ENCODE measurements at places on chromosomes 4 and X. TPM values are rescaled to one million over a fixed set of nuclear protein-coding genes. Genes with fewer than 3 reads are reported as not detected.

NR0B1 gene
- 0.88 TPM for total RNA-seq

NR3C2 gene
- total RNA-seq = 5.3 TPM

CENPE gene
- total RNA-seq = 3.6 TPM

SLC6A14 gene
- total RNA-seq = not detected

NXF2 gene
- total RNA-seq = not detected

LEF1 gene
- 8.0 TPM for total RNA-seq

CXCR3 gene
- 1.3 TPM for total RNA-seq

VCX2 gene
- total RNA-seq = not detected

ZDHHC15 gene
- total RNA-seq = 0.27 TPM

MAGEA2B gene
- not detected for total RNA-seq

GUCY1A1 gene
- 7.8 TPM for total RNA-seq

PNMA6A gene
- not detected for total RNA-seq

NPNT gene
- 16.0 TPM for total RNA-seq

CORIN gene
- total RNA-seq = 4.8 TPM

H2BW2 gene
- total RNA-seq = not detected

LAMTOR3 gene
- total RNA-seq = 36.0 TPM

PDGFRA gene
- total RNA-seq = 10.8 TPM

MAGED4B gene
- 6.0 TPM for total RNA-seq

TMEM144 gene
- 12.8 TPM for total RNA-seq

CPLX1 gene
- total RNA-seq = 0.57 TPM

RASL11B gene
- 0.70 TPM for total RNA-seq

MAGEB17 gene
- not detected for total RNA-seq

PTTG2 gene
- not detected for total RNA-seq

BEX5 gene
- total RNA-seq = 1.5 TPM

TXK gene
- total RNA-seq = 5.2 TPM

PPBP gene
- 0.92 TPM for total RNA-seq

REELD1 gene
- not detected for total RNA-seq

PGM2 gene
- 108 TPM for total RNA-seq

ARHGEF6 gene
- 4.7 TPM for total RNA-seq

MAGEB2 gene
- total RNA-seq = not detected

HPGDS gene
- not detected for total RNA-seq

SOD3 gene
- 5.0 TPM for total RNA-seq

IL15 gene
- 0.91 TPM for total RNA-seq

HTN1 gene
- total RNA-seq = not detected

NLGN3 gene
- total RNA-seq = not detected

PIR gene
- 38.8 TPM for total RNA-seq

POU3F4 gene
- not detected for total RNA-seq

GLA gene
- total RNA-seq = 32.8 TPM

FAM241A gene
- total RNA-seq = 4.7 TPM

TBX22 gene
- not detected for total RNA-seq

C1GALT1C1 gene
- total RNA-seq = 21.4 TPM

F8A2 gene
- total RNA-seq = not detected

NHSL2 gene
- 2.1 TPM for total RNA-seq

PTCHD1 gene
- total RNA-seq = 0.22 TPM

GABRE gene
- 149 TPM for total RNA-seq

FDCSP gene
- total RNA-seq = not detected

MAGEA9B gene
- not detected for total RNA-seq

ESX1 gene
- total RNA-seq = not detected

ATRX gene
- total RNA-seq = 40.1 TPM

WDR13 gene
- total RNA-seq = 70.0 TPM

UGT2B15 gene
- total RNA-seq = not detected

KIAA1210 gene
- not detected for total RNA-seq

SOWAHD gene
- total RNA-seq = not detected

NPFFR2 gene
- not detected for total RNA-seq

ADGRG4 gene
- not detected for total RNA-seq

DCAF8L2 gene
- not detected for total RNA-seq

Measured in esophagus squamous epithelium (tissue), 5 donors.